ENCODE measurements at places on chromosomes 6 and 20.

- no peak for DNase-seq
Measured at GRCh38 chr6:103872233-103872632, 987.5 kb downstream of the HACE1 start.

DNA sequence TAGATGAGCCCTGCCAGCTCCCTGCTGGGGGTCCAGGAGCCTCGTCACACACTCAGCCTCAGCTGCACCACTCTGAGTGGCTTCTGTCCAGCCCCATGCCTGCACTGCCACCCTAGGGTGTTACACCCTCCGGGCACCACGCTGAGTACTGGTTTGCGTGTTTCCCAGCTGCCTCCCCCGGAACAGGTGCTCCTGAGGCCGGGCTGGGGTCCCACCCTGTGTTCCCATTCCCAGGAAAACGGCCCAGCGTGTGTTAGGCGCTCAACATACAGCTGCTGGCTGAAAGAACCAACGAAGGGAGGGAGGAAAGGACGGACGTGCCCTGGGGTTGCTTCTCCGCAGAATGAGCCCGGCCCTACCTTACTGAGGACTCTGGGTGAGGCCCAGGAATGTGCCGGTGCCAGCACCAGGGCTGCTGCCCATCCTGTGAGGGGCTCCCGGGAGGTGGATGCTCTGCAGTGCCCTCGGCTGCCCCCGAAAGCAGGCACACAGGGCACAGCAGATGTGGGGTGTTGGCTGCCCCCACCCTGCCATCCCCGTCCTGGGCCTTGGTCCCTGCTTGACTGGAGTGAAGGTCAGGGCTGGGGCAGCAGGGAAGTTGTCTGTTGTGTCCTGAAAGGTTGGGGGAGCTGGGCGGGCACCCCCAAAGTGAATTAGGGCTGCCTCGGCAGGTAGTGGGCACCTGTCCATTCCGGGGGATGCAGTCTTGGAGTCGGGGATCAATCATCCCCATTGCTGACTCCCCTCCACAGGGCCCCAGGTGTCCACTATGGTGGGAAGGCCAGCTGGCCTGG lies 16.3 kb downstream of the LAMA5 start:
- DNase-seq: no peak

DNA sequence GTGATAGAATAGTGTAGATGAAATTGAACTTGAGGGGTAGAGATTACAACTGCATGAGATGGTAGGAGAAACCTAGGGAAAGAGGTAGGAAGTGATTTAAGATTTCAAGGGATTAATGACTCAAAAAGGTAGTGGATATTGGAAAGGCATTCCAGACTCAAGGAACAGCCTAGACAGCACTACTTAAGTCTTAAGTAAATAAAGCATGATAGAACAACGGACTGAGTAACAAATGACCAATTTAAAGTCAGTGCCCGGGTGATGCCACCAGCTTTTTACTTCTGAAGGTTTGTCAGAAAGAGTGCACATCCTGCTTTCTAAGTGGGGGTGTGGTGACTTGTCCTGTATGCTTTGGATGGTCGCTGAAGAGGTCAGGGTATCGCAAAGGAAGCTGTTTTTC lies 81.8 kb downstream of the PHACTR1 start:
- no peak for DNase-seq

DNA sequence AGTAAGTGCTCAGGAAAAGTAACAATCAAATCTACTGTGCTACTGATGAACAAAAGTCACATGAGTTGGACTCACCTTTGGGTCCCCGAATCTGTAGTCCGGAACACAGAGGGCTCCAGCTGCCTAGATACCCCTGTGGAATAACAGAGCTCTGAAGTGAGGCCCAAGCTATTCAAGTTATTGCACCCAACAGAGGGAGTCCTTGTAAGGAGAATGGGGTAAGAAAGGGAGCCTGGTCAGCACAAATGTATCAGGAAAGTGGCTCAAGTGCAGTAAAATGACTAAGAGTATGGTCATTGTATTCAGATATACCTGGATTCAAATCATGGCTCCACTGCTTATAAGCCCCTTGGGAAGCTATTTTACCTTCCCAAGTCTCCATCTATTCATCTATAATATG lies 20.9 kb downstream of the EDN1 start:
- no peak for DNase-seq

DNA sequence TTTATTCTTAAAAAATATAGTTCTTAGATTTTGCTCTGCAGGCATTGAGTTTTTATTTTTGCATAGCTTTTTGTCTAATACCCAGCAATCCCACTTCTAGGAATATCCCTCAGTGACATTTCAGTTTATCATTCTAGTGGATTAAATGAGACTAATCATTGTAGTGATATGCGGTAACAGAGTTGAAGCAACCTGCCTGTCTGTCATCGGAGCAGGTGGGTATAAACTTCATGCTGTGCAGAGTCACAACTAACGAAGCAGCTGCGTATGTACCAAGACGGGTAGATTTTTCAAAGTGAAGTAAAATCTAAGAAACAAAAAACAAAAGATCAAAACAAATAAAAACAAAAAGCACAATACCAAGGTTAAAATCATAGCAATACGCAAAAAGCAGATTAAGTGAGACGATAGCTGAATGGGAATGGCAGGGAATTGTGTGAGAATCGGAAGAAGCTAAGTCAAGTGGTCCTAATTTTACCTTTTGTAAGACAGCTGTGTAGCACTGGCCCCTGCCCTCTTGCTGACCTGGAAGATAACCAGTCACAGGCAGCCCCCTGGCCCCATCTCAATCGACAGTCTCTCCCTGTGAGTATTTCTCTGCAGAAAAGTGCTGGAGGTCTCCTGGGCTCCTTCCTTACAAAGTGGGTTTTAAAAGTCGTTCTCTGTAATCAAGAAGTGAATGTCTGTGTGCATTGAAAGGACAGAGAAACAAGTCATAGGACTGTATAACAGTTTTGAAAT lies 169.2 kb downstream of the OR2B2 start:
- no peak for DNase-seq

- no peak for DNase-seq
Measured at GRCh38 chr6:56381801-56382251, 134.4 kb upstream of the COL21A1 start.

DNA sequence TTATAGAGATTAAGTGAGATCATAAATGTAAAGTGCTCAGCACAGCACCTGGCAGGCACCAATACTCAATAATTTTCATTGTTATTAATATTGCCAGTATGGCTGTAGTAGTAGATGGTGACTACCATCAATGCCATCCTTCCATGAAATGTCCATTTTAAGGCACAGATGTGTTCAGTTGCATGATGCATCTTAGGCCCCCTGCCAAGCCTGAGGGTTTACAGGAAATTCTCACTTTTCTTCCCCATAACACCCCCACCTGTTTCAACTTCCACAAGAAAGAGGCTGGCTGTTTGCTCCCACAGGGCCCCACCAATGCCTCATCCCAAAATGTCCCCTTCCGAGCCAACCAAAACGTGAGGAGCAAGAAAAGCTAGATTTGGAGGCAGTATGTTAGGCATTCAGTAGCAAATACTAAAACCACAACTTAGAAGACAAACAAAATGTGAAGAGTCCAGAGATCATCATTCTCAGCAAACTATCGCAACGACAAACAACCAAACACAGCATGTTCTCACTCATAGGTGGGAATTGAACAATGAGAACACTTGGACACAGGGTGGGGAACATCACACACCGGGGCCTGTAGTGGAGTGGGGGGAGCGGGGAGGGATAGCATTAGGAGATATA lies 110.6 kb upstream of the NHSL1 start:
- DNase-seq: no peak

DNA sequence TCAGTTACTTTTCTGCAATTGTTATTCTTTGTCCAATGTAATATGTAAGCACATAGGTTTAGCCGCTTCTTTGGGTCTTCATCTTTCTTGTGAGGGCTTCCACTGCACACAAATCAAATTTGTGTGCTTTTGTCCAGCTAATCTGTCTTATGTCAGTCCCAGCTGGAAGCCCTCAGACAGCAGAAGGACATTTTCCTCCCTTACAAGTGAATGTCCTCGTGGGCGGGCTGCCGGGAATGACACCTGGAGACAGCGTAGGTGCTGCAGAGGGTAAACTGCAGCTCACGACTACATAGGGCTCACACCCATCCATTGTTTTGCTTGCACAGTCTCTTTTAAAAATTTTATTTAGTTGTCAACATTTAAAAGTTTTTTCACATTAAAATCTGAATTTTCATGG lies 24.6 kb upstream of the PPP1R14C start:
- DNase-seq: no peak

GRCh38 chr6:11789744-11790143 lies 11.1 kb upstream of the ADTRP start:
- DNase-seq: no peak

- no peak for DNase-seq
Measured at GRCh38 chr6:84284428-84285049, 57.1 kb upstream of the CEP162 start.

GRCh38 chr20:56795492-56795891 lies 166.4 kb downstream of the TFAP2C start:
- no peak for DNase-seq

- peak; percentile 25 for DNase-seq
Measured at GRCh38 chr20:17530716-17531664, at the start of gene BFSP1. Gene BFSP1, minus strand, starts transcription at chr20:17531379. Its CDS starts 50 bp downstream, at chr20:17531329.

GRCh38 chr20:51365670-51366069 lies 176.8 kb downstream of the NFATC2 start:
- no peak for DNase-seq

- peak; percentile 52 for DNase-seq
Measured at GRCh38 chr6:79713701-79714322, 82.7 kb downstream of the SH3BGRL2 start.

Measured in Kasumi-1 (cell line).